ENCODE measurements at places on chromosomes 11 and 22. TPM values are rescaled to one million over a fixed set of nuclear protein-coding genes. Genes with fewer than 3 reads are reported as not detected.

- H3K27ac ChIP-seq = no peak overlapping the region
- no peak overlapping the region for H3K4me3 ChIP-seq
- no peaks in the 10 kb centered on the region for H3K4me1 ChIP-seq
- no peaks in the 10 kb centered on the region for H3K36me3 ChIP-seq
- H3K27me3 ChIP-seq = no peaks in the 10 kb centered on the region
Observed at GRCh38 chr22:49271831-49272230, 555.8 kb downstream of the BRD1 start.

- H3K27me3 ChIP-seq = peaks cover 34% of the 10 kb centered on the region
- H3K4me3 ChIP-seq = no peak overlapping the region
- no peaks in the 10 kb centered on the region for H3K36me3 ChIP-seq
- no peak overlapping the region for H3K27ac ChIP-seq
Observed at GRCh38 chr22:37363261-37363992, 63.9 kb downstream of the ELFN2 start.

- no peak overlapping the region for H3K27ac ChIP-seq
- no peak for DNase-seq
Observed at GRCh38 chr22:37627121-37627520, 12.3 kb upstream of the SH3BP1 start.

DNA sequence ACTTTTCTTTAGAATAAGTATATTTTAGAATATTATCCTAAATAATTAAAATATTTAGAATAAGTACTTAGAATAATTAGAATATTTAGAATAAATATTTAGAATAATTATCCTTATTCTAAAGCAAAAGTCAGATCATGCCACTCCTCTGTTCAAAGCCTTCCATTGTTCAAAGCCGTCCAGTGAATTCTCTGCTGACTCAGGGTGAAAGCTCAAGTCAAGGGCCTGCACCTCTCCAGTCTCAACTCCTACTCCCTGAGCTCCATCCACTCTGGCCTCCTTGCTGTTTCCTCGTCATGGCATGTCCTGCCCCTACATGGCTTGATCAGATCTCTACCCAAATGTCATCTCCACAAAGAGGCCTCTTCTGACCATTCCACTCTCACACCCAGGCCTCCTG, 30.0 kb downstream of the PLEKHA7 start:
- no peaks in the 10 kb centered on the region for H3K27me3 ChIP-seq
- no peak for DNase-seq
- peaks cover 93% of the 10 kb centered on the region for H3K4me1 ChIP-seq
- peak overlapping the region; percentile 80 for H3K27ac ChIP-seq
- H3K4me3 ChIP-seq = no peak overlapping the region

Gene CFAP300
- total RNA-seq = 2.9 TPM

- H3K4me1 ChIP-seq = no peaks in the 10 kb centered on the region
- DNase-seq = no peak
- no peaks in the 10 kb centered on the region for H3K36me3 ChIP-seq
Observed at GRCh38 chr11:122344215-122344614, 228.2 kb upstream of the BLID start.

GRCh38 chr11:19116276-19116970, 545 bp upstream of the ZDHHC13 start:
- peak overlapping the region; percentile 89 for H3K4me3 ChIP-seq
- H3K27ac ChIP-seq = peak overlapping the region; percentile 77
- peaks cover 27% of the 10 kb centered on the region for H3K4me1 ChIP-seq
- no peak for DNase-seq

DNA sequence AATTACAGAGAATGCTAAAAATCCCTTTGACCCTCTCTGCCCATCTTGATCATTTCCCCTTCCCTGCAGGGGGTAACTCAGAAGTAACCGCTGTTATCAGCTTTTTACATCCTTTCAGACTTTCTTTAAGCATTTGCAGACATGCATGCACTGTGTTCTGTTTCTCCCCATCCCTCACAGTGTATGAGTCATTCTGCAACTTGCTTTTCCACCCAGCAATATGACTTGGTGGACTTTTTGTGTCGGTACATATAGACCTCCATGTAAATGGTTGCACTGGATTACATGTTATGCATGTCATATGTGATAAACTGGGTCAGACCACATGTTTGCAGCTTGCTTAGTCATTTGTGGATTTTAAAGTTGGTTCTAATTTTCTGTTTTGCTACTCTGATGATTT, 87.7 kb upstream of the NECTIN1 start:
- H3K4me1 ChIP-seq = no peaks in the 10 kb centered on the region
- peaks cover 70% of the 10 kb centered on the region for H3K27me3 ChIP-seq
- no peak overlapping the region for H3K4me3 ChIP-seq
- DNase-seq = no peak
- H3K36me3 ChIP-seq = no peaks in the 10 kb centered on the region
- H3K27ac ChIP-seq = no peak overlapping the region

Gene CNGA4
- 0.32 TPM for total RNA-seq

Gene P2RX6
- 0.42 TPM for total RNA-seq

Gene USH1C
- 32.1 TPM for total RNA-seq

- peak; percentile 34 for DNase-seq
- H3K36me3 ChIP-seq = peaks cover 56% of the 10 kb centered on the region
- peak overlapping the region; percentile 92 for H3K27ac ChIP-seq
- H3K4me1 ChIP-seq = no peaks in the 10 kb centered on the region
- H3K4me3 ChIP-seq = peak overlapping the region; percentile 79
- no peaks in the 10 kb centered on the region for H3K27me3 ChIP-seq
Observed at GRCh38 chr22:41092847-41093411, 537 bp downstream of the EP300 start.

DNA sequence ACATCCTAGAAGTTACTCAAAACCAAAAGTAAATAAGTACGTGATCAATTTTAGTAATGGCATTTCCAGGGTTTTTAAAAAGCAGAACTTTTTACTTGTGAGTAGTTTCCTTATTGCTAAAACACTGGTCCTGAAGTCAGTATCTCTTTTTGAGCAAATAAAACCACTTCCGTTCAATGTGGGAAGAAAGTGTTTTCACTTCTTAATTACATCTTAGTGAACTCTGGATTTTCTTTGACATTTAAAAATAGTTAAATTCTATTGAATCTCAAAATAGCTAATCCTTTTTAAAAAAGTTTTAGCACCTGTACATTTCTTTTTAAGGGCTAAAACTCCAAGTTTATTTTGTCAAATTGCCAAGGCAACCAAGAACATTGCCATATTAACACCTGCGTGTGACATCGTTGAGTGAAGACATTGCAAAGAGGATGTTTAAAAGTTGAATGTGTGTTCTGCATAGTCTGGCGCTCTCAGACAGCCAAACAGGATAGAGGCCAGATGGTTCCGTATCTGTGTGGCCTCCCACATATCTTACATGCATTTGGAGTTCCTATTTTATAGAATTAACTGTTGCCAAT, 17.2 kb upstream of the OR5B21 start:
- no peaks in the 10 kb centered on the region for H3K36me3 ChIP-seq
- no peak for DNase-seq
- H3K27me3 ChIP-seq = peaks cover 8% of the 10 kb centered on the region
- no peak overlapping the region for H3K4me3 ChIP-seq

Gene PANX3
- not detected for total RNA-seq

- H3K36me3 ChIP-seq = peaks cover 7% of the 10 kb centered on the region
- peaks cover 17% of the 10 kb centered on the region for H3K4me1 ChIP-seq
- DNase-seq = no peak
Observed at GRCh38 chr22:27626675-27627443, 174.7 kb downstream of the MN1 start.

DNA sequence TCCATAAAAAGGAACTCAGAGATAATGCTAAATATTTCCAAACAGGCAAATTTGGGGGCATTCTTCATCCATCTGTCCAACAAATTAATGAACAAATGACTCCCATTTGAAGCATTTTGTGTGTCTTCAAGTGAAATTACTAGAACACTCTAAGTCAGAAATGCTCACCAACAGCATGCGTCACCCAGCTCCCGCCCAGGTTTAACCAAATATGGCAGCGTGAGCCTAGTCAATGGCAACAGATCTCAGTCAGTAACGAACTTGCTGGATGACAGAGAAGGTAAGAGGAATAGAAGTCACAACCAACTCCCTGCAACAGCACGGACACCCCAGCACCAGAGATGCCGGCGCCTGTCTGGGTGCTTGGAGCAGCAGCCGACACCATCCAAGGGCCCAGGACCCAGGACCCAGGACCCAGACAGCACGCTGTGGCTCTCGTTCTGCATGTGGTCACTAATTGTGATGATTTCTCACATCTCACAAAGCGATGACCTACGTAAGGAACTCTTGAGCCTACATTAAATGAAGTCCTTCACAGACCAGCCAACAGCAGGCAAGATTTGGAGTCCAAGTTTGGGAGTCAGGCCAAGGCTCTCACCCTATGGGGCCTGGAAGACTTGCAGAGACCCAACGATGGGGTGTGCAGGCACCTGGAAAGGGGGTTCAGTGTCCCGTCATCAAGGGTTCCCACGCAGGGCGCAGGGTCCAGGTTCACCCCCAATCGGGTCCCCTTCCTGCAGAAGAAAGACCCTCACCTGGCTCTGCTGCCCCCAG, 556.9 kb downstream of the BRD1 start:
- DNase-seq = no peak
- no peak overlapping the region for H3K4me3 ChIP-seq
- H3K36me3 ChIP-seq = no peaks in the 10 kb centered on the region
- H3K4me1 ChIP-seq = no peaks in the 10 kb centered on the region

Gene NRIP3
- total RNA-seq = 0.73 TPM

GRCh38 chr22:37053310-37054055, 1.9 kb downstream of the KCTD17 start:
- H3K4me3 ChIP-seq = no peak overlapping the region
- no peak for DNase-seq
- no peak overlapping the region for H3K27ac ChIP-seq
- H3K4me1 ChIP-seq = no peaks in the 10 kb centered on the region

DNA sequence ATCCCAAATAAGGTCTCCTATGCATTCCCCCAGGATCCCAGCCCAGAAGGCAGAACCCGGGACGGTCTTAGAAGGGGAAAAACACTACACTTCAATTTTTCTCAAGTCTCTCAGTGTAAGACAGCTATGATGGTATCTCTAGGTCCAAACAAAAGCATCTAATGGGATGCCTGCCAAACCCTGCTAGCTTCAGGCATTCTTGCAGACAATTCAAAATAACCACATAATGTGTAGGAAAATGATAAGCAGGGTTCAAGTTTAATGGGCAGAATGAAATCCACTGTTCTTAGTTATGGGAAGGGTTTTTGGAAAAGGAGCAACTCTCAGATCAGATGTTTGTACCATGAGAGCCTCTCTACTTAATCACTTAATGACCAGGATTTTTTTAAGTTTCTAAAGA, 119.8 kb upstream of the ANO1 start:
- no peaks in the 10 kb centered on the region for H3K27me3 ChIP-seq
- H3K36me3 ChIP-seq = no peaks in the 10 kb centered on the region
- no peak for DNase-seq
- no peak overlapping the region for H3K27ac ChIP-seq

Gene SEZ6L
- total RNA-seq = not detected

DNA sequence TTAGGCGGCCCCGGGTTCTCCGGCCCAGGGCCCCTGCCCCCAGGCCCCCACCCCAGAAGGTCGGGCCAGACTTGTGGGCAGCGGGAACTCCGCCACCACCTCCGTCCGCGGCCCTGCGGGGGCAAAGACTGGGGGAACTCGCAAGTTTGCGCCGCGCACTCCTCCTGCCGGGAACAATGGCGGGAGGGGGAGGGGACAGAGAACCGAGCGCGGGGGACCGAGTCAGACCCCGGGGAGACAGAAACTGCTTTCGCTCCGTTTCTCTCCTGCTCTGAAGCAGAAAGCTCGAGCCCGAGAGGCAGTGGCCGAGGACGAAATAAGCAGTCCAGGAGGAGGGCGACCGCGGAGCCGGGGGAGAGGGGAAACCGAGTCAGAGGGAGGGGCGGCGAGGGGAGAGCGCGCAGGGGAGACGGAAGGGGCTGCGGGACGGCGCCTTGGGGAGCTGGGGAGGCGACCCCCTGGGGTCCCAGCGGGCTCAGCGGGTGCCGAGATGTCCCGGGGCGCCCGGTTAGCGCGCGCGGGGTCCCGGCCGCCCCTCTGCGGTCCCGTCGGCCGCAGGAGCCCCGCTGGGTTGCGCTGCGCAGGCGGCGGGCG, 555 bp downstream of the TP53I11 start:
- peaks cover 20% of the 10 kb centered on the region for H3K27me3 ChIP-seq
- H3K4me1 ChIP-seq = peaks cover 10% of the 10 kb centered on the region
- no peak overlapping the region for H3K27ac ChIP-seq
- peak; percentile 27 for DNase-seq
- H3K36me3 ChIP-seq = peaks cover 11% of the 10 kb centered on the region

- no peaks in the 10 kb centered on the region for H3K4me1 ChIP-seq
- no peak overlapping the region for H3K4me3 ChIP-seq
- H3K36me3 ChIP-seq = no peaks in the 10 kb centered on the region
- no peak for DNase-seq
- peaks cover 99% of the 10 kb centered on the region for H3K27me3 ChIP-seq
Observed at GRCh38 chr22:36902143-36902926, 11.1 kb upstream of the CSF2RB start.

GRCh38 chr11:61553373-61554171, 27.3 kb downstream of the SYT7 start:
- H3K36me3 ChIP-seq = no peaks in the 10 kb centered on the region
- H3K4me3 ChIP-seq = no peak overlapping the region
- peak; percentile 21 for DNase-seq
- peaks cover 83% of the 10 kb centered on the region for H3K27me3 ChIP-seq
- H3K4me1 ChIP-seq = peaks cover 14% of the 10 kb centered on the region

Gene SNX32
- not detected for total RNA-seq

Gene KRTAP5-10
- not detected for total RNA-seq

DNA sequence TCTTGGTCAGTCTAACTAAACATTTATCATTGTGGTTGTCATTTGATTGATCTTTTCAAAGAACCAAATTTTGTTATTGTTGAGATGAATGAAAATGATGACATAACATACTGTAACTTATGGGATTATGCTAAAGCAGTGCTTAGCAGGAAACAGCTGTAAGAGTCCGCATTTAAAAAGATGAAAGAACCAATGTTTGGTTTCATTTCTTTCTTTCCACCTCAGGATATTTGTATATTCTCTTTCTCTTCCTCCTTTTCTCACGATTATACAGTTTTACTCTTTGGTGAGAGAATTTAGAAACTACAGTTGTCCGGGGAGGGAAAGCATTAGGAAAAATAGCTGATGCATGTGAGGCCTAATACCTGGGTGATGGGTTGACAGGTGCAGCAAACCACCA, 23.1 kb downstream of the PIH1D2 start:
- no peaks in the 10 kb centered on the region for H3K4me1 ChIP-seq
- peaks cover 29% of the 10 kb centered on the region for H3K36me3 ChIP-seq
- DNase-seq = no peak
- H3K4me3 ChIP-seq = no peak overlapping the region
- no peaks in the 10 kb centered on the region for H3K27me3 ChIP-seq
- no peak overlapping the region for H3K27ac ChIP-seq
